ENCODE measurements at places on chromosomes 11 and 22.

- no peak for DNase-seq
These were observed 39.1 kb upstream of the POU2AF2 start for GRCh38 chr11:111206472-111206871.

DNA sequence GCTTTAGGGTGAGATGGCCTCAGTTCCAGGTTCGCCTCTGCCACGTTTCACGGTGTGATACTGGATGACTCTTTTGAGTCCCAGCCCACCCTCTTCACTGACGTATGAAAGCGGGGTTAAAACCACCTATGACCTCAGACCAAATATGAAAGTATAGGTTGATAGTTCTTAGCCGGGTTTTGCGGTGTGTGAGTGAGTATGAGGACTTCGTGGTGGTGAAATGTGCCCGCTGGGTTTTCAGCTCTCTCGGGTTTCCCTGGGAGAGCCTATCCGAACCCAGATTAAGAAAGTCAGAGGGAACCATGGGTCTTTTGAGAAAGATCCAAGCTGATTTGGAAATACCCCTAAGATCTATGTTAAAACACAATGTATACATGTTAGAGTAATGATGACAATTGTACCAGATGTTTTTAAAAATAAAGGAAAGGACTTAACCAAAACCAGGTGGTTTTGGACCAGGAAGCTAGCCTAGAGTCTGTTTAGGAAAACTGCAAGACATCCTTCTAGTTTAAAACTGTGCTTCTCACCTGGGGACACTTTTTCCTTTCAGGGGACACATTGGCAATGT, 25.8 kb upstream of the ST3GAL4 start:
- DNase-seq = no peak

DNA sequence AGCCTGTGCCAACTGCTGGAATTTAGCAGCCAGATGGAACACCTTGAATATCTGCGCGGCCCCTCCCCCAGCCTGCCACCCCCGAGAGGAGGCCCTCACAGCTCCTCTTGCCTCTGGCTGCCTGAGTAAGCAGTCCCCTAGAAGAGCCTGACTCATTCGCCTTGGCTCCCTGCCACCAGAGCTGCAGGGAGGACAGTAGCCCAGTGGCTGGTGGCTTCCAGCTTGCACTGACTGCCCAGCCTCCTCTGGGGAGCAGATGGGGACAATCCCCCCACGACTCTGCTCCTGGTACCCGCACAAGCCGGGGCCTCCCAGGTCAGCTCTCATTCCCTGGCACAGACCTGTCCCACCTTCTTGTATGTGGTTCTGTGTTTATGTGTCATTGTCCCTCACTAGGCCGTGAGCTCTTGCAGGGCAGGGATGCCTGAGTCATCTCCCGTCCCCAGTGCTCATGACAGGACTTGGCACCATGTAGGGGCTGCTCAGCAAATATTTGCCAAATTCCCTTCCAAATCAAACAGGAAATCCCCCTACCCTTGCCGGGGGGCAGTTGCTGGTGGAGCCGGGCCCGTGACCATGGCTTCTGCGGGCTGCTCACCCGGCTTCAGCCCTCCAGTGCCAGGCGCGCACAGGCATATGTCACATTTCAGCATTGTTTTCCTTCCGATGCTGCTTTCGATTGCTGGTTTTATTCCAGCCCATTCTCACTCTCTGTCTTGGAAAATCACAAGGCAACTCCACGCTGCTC, 43.6 kb downstream of the CACNG2 start:
- peak; percentile 38 for DNase-seq

DNA sequence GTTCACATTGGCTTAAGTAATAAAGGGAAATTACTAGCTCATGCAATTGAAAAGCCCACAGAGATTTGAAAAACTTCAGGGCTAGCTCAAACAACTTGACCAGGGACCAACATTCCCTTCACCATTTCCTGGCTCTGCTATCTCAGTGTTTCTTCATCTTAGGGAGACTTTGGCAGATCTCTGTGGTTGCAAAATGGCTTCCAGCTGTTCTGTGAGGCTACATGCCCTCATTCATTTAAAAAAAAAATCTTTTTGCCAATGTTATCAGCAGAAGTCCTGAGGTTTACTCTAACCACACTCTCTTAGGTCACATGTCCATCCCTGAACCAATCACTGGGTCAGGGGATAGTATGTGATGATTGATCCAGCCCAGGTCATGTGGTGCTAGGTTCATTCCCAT, 13.9 kb upstream of the RASSF10 start:
- DNase-seq = no peak

- DNase-seq = no peak
These were observed 9.2 kb downstream of the OR51F2 start for GRCh38 chr11:4830346-4830745.

GRCh38 chr11:130765951-130766649, 150.2 kb downstream of the SNX19 start:
- no peak for DNase-seq

DNA sequence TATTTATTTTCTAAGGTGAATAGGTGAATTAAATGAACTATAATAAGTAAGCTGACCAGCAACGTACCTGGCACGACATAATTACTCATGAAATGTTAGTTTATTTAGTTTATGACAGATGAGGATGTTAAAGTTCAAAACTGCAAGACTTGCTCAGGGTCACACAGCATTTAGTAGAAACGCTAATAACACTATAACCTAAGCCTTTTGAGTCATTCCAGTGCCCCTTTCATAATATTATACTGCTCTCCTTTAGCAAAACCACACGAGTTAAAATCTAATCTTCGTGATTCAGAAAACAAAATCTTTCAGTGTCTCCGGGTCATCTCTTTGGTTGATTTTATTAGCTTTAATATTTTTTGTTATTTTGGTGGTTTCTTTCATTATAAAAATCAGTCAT, 39.6 kb downstream of the BTBD10 start:
- DNase-seq = no peak

DNA sequence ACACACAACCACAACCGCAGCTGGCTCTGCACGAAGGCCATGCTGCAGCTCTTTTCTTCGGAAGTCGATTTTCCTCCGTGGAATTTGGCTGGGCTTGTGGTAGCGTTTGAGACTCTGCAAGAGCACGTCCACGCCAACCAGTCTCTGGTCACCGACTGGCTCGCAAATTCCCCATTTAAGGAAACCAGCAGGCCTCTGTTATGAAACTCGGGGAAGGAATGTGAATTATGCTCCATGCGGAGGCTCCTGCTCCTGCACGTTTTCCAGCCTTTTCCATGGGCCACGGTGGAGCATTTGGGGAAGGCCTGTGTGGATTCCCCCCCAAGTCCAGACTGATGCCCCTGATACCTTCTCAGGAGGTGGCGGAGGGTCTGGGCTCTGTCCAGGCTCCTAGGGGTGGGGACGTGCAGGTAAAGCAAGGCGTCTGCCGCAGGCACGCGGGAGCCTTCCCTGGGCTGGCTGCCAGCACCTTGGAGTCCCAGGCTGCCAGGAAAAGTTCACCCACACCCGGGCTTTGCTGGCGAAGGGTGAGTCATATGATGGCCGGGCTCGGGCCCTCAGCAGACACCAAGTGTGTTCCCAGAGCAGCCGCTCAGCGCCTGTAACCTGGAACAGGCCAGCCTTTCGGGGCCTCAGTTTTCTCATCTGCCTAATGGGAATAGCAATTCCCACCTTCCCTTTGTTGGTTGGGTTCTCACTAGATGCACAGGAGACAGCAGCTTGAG, 41.9 kb downstream of the LRP5 start:
- DNase-seq = no peak

DNA sequence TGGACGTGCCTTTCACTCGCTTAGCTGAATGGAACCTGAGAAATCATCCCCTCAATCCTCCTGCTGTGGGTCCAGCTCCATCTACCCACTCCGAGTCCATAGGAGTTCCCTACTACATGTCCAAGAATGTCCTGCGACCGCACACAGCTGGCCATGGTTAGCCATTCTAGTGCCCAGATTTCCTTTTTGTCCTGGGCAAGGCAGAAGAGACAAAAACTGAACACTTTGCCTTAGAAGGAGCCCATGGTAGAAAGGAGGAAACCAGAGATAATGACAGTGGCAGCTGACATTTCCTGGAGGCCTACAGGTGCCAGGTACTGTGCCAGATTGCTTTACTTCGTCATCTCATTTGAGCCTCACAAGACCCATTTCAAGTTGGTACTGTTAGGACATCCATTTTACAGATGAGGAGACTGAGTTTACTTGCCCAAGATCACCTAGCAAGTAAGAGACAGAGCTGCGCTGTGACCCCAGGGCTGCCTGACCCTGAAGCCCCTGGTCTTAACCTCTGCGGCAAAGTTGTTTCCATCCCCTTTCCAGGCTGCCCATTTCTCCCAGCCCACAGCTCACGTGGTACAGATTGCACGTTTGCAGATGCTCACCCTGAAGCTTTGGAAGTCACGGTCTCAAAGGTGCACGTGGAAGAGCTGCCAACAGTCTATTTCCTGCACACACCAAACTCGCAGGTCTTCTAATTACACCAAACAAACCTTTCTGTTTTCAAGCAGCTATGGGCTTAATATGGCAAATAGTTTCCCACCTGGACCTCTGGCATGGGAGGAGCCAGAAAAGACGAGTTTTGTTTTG, 112.7 kb downstream of the ZBTB16 start:
- no peak for DNase-seq

GRCh38 chr11:45748801-45749200, 56.1 kb upstream of the SLC35C1 start:
- DNase-seq = no peak

GRCh38 chr11:114260077-114260476, 36.1 kb upstream of the NNMT start:
- no peak for DNase-seq

DNA sequence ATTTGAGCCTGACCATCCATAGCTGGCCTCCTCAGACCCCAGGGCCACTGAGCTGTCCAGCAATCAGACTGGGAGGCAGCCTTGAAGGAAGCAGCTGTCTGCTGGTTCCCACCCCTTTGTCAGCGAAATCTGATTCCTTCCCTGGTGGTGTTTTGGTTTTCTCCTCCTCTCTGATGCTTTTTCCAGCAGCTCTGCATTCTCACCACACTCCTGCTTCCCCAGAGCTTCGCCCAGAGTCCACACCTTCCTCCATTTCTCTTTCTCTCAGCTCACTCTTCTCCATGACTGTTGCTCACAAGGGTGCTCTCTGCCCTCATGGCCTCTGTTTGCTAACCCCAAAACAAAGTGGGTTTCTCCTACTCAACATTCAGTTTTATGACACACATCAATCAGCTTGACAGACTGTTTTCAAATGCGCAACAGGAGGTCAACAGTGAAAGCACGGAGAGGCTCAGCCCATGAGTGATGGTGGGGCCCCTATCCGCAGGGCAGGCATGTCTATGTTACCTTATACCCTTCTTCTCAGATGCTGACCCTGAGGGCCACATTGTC, 130.6 kb upstream of the MTNR1B start:
- no peak for DNase-seq

GRCh38 chr11:102305352-102306047, 11.8 kb upstream of the BIRC3 start:
- DNase-seq = no peak

- DNase-seq = no peak
These were observed 80.8 kb downstream of the FBLN1 start for GRCh38 chr22:45583504-45583903.

- DNase-seq = no peak
These were observed 139.0 kb downstream of the BRD1 start for GRCh38 chr22:49688516-49689254.

- DNase-seq = no peak
These were observed 206.3 kb downstream of the CWF19L2 start for GRCh38 chr11:107251298-107251697.

GRCh38 chr11:67584205-67584880, 731 bp downstream of the GSTP1 start:
- DNase-seq = no peak

GRCh38 chr11:120068114-120068573, 69.8 kb downstream of the TRIM29 start:
- DNase-seq = no peak

DNA sequence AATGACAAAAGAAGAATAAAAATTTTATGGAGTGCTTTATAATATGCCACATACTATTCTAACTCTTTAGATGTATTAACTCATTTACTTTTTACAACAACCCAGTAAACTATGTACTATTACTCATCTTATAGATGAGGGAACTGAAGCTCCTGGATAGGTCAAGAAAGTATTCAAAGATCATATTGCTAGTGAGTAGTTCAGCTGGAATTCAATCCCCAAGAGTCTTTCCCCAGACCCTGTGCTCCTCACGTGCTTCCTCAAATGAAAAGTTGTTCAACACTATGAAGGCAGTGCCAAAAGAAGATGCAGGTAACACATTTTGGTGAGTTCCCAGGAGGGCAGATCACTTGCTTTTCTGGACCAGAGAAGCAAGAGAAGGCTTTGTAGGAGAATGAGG, 46.8 kb downstream of the BTG4 start:
- DNase-seq = no peak

GRCh38 chr11:61890529-61891330, 615 bp downstream of the FADS3 start:
- no peak for DNase-seq

DNA sequence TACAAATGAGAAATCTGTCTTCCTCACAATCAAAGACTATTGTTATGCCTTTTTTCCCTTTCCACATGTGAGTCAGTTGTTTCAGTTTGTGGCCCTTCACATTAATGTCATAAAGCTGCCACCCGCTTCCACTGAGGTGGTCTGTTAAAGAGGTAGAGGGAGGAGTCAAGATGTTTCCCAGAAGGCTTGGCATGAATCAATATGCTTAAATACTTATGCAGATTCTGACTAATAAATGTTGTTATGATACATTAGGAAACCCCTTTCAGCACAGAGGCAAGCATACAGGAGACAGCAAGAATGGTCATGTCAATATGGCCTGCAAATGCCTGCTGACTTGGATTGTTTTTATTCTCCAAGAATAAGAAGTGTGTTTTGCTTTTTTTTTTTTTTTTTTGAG, 6.5 kb downstream of the RTN3 start:
- no peak for DNase-seq

All from stimulated activated CD8-positive, alpha-beta memory T cell treated with anti-CD3 and anti-CD28 coated beads, Interleukin-15, amount 100 ng/mL, for 48 hours (primary cell).